ENCODE measurements at places on chromosomes 12 and 14.

GRCh38 chr14:90743425-90743824 lies 72.8 kb downstream of the TTC7B start:
- no peak for DNase-seq

DNA sequence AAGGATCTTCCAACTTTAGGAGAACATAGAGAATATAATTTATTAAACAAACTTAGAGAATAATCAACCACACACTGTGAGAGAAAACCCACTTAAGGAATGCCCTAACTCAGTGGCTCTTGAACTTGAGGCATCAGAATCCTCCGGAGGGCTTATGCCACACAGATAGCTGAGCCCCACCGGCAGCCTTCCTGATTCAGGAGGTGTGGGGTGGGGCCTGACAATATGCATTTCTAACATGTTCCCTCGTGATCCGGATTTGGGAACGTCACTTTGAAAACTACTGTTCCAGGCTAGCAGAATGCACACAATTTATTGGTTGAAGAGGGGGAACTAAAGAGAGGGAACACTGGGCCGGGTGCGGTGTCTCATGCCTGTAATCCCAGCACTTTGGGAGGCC lies 2.0 kb upstream of the SOAT2 start:
- DNase-seq: no peak

GRCh38 chr14:21369949-21370679 lies 13.7 kb downstream of the SUPT16H start:
- DNase-seq: no peak

- no peak for DNase-seq
These were observed 156.6 kb downstream of the TGFB3 start for GRCh38 chr14:75825147-75825592.

DNA sequence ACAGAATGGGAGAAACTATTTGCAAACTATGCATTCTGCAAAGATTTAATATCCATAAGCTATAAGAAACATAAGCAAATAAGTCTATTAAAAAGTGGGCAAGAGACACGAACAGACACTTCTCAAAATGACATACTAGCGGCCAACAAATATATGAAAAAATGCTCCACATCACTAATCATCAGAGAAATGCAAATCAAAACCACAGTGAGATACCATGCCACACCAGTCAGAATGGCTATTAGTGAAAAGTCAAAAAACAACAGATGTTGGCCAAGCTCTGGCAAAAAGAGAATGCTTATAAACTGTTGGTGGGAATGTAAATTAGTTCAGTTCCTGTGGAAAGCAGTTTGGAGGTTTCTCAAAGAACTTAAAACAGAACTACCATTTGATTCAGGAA lies 121.3 kb downstream of the KCNMB4 start:
- no peak for DNase-seq

DNA sequence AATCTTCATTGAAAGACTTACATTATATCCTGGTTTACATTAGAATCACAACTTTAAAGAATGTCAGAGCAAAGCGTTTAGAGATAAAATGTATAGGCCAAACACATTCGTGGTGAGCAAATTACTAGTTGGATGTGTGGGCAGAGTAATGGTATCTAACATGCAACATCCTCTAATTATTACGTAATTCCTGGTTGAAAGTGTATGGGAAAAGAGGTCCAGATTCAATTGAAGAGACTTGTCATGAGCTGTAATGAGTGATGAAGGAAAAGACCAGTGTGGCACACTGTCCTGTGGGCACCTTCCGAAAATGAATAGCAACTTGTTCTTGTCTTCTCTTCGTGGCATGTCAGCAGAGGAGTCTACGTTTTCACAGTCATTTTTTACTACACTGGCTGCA lies 192.8 kb downstream of the LRIG3 start:
- DNase-seq: no peak

GRCh38 chr12:105342464-105342863 lies 12.0 kb downstream of the C12orf75 start:
- DNase-seq: no peak

GRCh38 chr12:76356071-76356470 lies 7.9 kb upstream of the BBS10 start:
- no peak for DNase-seq

DNA sequence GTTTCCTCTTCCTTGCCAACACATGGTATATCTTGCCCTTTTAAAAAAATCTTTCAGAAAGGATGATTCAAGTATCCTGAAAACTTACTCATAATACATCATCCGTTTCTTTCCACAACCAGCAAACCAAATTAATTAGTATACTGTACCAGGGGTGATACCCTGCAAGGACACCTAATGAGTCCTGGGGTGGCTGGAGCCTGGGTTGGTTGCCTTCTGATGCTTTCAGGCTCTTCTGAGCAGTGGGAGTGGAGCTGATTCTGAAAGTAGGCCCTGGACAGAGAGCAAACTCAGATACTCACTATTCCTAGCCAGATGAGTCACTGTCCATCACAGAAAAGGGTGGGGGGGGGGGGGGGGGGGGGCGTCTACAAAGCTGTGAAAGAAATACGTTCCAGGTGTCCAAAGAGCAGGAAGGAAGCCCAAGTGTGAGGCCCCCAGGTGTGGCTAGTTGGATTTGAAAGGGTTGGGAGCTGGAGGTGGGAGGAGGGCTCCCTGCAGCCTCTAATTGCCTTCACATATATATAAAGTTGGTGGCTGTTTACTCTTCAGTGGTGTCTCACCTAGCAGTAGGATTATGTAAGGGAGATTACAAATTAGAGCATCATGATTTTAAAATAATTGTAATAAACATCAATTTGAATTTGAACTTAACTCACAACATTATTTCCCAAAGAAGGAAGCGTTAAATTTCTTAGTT lies 36.5 kb downstream of the FBXO33 start:
- no peak for DNase-seq

- DNase-seq: no peak
These were observed 82.1 kb upstream of the HSPB8 start for GRCh38 chr12:119096429-119097202.

GRCh38 chr12:53115112-53115890 lies 12.0 kb downstream of the SOAT2 start:
- no peak for DNase-seq

DNA sequence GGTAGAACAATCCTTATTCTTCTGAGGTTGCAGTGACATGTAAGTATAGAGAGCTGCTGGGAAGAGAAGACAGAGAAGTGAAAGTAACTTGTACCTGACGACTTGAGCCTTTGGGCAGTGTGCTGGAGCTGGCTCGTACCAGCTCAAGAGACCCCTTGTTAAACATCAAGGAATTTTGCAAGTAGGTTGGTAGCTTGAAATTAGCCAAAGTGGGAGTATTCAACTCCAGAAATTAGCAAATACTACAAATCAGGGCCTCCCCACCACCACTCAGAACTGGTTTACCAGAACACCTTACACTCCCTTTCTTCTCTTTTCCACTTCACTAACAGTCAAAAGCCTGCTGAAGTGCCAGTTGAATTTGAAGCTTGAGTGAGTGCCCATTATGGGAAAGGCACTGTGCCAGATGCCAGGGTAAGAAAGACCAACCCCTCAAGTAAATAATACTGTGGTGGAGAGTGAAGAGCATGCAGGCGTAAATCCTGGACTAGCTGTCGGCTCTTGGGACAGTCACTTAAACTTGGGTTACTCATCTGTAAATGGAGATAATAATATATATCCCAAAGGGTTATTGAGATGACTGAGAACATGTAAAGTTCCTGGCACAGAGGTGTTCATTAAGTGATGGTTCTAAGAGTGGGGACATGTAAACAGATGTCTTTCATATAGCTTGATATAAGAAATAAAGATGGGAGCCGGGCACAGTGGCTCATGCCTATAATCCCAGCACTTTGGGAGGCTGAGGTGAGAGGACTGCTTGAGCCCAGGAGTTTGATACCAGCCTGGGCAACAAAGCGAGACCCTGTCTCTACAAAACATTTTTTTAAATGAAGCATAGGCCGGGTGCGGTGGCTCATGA lies 27.0 kb upstream of the EID3 start:
- no peak for DNase-seq

GRCh38 chr12:131113568-131114270 lies 160.0 kb downstream of the ADGRD1 start:
- DNase-seq: no peak

- DNase-seq: no peak
These were observed 169.6 kb downstream of the C12orf42 start for GRCh38 chr12:103326190-103326589.

DNA sequence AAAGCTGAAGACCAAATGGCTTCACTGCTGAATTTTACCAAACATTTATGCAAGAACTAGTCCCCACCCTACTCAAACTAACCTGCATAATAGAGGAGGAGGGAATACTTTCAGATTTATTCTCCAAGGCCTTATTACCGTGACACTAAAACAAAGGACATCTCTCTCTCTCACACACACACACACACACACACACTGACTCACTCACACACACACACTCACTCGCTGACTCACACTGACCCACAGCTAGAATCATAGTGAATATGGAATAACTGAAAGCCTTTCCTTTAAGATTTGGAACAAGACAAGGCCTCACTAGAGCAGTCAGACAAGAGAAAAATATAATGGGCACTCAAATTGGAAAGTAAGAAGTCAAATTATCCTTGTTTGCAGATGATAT lies 1014.1 kb downstream of the TMTC2 start:
- no peak for DNase-seq

- no peak for DNase-seq
These were observed 3.4 kb downstream of the PLEKHG3 start for GRCh38 chr14:64707661-64708060.

DNA sequence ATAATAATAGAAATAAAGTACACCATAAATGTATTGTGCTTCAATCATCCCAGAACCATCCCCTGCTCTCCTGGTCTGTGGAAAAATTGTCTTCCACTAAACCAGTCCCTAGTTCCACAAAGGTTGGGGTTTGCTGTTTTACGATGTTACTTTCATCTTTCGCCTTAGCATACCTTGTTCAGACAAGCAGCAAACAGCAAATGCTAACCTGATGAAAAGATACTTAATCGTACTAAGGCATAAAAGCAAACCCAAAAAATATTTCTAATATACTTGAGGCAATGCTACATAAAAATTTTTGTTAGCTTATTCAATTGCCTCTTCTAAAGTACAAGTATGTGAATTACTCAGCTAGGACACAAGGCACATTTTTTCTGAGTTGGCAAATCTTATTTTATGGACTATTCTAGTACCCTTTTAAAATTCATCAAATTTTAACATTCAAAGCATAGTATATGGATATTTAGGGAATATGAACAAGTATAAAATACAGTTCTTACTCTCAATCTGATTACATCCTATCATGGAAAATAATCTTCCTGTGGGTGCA lies 97.1 kb upstream of the PLEKHG7 start:
- no peak for DNase-seq

DNA sequence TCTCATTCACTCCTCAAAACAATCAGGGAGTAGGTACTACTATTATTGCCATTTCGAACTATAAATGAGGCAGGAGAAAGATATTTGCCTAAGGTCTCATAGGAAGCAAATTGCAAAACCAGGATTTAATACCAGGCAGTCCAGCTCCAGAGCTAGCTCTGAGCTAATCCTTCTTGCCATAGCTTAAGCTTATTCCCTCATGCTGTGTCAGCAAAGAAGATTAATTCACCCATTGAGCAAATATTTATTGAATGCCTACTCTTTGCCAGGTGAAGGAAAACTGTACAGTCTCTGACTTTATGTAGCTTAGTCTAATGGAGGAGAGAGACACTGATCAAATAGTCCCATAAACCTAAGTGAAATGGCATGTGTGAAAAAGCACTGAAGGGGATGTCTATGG lies 19.5 kb downstream of the KCNA5 start:
- DNase-seq: no peak

DNA sequence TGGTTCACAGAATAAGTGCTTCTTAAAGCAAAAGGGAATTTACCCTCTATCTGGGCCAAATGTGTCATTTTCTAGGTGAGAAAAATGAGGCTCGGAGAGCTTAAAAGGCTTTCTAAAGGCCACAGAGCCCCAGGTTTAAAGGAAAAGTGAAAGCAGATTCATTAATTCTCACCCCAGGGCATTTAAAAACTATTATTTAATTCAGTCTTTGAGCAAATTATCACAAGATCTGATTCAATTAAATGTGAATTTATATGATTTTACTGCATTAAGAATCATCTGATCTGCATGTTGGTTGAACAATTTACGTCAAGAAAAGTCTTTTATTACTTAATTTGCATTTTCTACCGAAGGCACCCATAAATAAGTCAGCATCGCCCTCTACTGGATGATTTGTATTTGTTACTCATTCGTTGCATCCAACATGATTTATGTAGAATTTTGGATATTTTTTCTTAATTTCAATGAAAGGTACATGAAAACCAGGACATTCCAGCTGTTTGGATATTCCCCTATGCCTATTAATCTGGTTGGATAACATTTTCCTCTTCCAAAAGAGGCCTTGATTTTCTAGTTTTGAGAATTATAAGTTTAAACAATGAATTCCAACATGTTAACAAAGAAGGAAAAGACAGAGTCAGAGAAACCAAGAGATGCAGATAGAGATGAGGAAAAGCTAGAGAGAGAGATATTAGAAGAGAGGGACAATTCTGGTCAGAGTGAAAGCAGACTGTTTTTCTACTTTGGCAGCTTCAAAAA lies 19.1 kb upstream of the DHRS7 start:
- no peak for DNase-seq

DNA sequence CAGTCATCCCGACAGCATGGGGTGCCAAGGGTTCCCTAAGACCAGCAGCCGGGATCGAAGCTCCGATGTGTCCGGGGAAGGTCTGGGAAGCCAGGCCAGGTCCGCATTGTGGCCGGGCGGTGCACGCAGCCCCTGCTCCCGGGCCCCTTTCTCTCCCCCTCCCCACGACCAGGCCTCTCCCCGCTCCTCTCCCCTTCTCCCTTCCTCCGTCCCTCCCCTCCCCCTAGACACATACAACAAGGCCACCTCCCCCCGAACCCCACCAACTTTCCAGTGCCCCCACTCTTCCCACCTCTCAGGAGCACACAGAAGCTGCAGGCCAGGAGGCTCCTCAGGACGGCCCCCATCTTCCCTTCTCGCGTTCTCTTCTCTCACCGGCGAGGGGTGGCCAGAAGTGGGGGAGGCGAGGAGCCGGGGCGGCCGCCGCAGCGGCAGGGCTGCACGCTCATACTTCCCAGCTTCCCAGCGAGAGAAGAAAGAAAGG lies 413 bp downstream of the LRP6 start:
- DNase-seq: no peak

GRCh38 chr12:34119366-34119765 lies 97.1 kb downstream of the ALG10 start:
- no peak for DNase-seq

DNA sequence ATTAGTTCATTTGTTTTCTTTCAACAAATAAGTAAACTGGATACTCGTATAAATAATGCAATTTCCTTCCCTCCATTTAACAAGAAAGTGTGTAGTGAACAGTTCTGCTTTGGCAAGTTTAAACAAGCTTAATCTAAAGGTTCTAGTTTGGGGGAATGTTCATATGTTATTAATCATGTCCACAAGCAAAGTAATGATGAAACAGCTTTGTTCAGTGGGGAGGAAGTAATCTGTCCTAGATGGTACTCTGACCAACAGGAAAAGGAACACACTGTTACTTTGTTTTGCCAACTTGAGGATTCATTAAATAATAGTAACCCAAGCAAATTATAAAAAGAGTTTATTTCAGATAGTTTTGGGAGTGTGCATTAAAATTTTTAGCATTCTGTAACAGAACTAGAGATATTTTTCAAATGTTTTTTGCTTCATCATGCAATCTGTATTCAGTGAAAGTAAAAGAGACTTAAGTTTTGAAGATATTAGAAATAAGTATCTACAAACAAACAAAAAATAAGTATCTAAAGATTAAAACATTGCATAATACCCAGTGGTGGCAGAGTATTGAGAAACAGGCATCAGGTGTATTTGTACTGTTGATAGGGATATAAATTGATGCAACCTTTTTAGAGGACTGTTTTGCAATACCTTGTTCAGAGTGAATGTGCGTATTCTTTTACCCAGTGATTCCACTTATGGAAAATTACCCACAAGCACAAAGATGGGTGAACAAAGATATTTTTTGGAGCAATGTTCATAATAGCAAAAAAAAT lies 61.1 kb downstream of the RAB35 start:
- DNase-seq: no peak

Data from activated naive CD4-positive, alpha-beta T cell (primary cell).